ENCODE measurements at places on chromosomes 5 and 9.

- no peak for DNase-seq
Measured at GRCh38 chr5:172871536-172871935, 37.5 kb downstream of the ERGIC1 start.

DNA sequence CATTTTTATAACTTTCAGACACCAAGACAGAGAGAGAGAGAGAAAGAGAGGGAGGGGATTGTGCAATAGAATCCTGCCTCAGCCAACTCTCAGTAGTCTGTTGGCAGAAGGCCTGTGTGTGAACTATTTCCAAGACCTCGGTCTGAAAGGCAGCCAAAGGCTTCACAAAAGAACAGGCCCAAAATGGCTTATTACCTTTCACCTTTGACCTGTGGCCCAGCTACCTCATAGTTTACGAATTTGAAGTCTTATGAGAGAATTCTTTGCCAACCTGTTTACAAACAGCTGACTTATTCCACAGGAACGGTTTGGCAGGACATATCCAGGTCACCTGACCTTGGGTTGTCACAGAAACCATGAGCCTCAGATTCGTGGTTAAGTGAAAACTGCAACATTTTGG is 48.6 kb downstream of the NR2F1-AS1 start:
- DNase-seq = no peak

GRCh38 chr5:10536931-10537579 is 26.8 kb upstream of the ANKRD33B start:
- DNase-seq = peak; percentile 3

DNA sequence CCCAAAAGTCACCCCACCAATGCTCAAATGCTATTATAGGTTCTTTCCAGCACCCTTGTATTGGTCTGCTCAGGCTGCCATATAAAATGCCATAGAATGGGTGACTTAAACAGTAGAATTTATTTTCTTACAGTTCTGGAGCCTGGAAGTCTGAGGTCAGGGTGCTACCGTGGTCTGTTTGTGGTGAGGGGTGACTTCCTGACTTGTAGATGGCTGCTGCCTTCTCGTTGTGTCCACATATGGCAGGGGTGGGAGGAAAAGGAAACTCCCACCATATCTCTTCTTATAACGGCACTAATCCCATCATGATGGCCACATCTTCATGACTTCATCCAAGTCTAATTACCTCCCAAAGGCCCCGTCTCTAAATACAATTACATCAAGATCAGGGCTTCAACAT is 257.8 kb upstream of the TARS1 start:
- DNase-seq = no peak

- no peak for DNase-seq
Measured at GRCh38 chr9:115326461-115326860, 208.5 kb upstream of the TNC start.

DNA sequence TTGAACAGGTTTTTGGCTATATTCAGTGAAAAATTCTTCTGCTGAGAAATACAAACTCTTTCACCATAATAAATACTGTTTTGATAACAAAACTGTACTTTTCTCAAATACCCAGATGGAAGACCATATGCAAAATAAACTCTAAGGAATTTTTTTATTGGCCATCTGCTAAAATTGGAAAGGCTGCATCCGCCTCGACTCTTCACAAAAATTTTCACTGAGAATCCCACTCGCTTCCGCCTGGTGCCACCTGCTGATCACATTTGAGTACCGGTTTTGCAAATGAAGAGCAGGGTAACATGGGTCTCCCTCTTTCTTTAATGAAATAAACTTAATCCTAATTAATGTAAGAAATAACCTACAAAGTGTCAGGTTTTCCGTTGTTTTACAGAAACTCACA is 76.4 kb downstream of the TTLL11 start:
- no peak for DNase-seq

DNA sequence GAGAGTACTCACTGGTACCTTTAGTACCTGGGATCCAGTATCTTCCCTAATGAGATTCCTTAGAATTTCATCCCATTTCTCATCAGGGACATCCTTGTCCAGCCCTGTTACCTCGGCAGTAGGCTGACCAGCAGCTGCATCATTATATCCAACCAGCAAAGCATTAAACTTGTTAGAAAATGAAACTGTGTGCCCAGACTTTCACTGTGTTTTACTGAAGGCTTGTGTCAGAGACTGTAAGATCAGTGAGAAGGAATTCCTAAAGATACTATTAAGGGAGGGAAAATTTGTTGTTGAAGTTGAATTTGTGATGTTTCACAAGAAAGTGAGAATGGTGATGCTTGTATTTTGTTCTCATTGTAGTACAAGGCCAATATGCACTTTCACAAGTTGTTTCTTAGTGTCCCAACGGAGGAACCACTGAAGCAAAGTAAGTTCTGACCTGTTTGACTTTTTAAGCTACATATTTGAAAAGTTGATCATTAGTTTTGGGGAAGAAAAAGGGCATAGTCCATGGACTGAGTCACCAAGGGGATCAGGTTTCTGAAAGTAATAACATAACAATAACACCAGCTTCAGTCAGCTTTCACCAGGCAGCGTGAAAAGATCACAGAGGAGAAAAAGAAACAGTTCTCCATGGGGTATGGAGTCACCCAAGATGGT is 48.8 kb downstream of the GRAMD2B start:
- no peak for DNase-seq

GRCh38 chr9:15711531-15711930 is 158.7 kb downstream of the CCDC171 start:
- DNase-seq = no peak

DNA sequence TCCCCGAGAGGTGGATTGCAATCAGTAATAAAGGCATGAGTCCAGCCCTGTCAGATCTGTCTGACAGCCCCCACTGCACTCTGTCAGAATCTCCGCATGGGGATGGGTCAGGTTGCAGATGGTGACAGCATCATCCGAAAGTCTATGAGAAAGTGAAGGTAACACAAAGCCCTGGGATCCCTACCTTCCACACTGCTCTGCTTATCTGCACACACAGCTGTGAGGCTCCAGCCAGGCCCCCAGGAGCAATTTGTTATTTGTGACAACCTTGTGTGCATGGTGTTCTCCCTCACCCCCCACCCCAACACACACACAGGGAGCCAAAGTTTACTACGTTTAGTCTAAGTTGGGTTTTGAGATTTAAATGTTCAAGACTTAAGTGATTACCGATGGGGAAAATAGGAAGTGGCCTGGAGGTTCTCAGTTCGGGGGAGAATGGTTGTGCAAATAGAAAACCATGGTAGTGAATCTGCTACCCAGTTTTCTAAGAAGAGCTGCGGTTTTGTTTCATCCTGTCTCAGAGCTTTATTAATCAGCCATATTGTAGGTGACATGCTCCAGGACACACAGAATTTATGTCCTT is 92.7 kb downstream of the SV2C start:
- DNase-seq = peak; percentile 27

- DNase-seq = no peak
Measured at GRCh38 chr5:87551911-87552310, 139.2 kb upstream of the CCNH start.

DNA sequence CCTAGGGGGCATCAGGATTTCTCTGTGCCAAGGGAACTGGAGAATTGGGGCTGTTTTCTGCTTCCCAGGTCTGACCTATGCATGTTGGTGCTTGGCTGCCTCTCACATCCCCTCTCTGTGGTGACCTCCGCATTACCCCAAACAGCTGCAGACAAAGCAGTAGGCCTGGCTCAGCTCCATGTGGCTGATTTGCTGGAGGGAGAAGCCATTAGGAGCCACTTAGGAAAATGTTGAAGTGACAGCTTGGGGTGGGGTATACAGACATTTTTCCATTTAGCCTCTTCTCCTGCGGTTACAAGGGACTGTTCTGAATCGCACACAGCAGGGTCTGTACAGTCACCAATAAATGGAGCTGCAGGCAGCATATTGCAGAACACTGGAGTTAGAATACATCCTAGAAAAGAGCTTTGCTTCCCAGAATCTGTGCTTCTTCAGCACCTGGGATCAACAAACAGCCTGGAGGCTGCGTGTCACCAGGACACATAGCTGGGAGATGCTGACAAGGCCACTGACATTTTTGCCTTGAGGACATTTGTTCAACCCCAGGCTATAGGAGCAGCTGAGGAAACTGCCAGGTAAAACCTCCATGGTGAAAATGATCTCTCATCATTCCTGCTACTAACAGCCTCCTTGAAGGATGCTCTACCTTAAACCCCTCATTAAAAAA is 335.3 kb downstream of the DIRAS2 start:
- no peak for DNase-seq

- no peak for DNase-seq
Measured at GRCh38 chr5:140358738-140359310, 1.2 kb upstream of the SLC4A9 start.

- DNase-seq = no peak
Measured at GRCh38 chr5:850511-851006, at the start of gene ZDHHC11. ZDHHC11 (minus strand) TSS chr5:850986; CDS start chr5:850602, 384 bp downstream.

DNA sequence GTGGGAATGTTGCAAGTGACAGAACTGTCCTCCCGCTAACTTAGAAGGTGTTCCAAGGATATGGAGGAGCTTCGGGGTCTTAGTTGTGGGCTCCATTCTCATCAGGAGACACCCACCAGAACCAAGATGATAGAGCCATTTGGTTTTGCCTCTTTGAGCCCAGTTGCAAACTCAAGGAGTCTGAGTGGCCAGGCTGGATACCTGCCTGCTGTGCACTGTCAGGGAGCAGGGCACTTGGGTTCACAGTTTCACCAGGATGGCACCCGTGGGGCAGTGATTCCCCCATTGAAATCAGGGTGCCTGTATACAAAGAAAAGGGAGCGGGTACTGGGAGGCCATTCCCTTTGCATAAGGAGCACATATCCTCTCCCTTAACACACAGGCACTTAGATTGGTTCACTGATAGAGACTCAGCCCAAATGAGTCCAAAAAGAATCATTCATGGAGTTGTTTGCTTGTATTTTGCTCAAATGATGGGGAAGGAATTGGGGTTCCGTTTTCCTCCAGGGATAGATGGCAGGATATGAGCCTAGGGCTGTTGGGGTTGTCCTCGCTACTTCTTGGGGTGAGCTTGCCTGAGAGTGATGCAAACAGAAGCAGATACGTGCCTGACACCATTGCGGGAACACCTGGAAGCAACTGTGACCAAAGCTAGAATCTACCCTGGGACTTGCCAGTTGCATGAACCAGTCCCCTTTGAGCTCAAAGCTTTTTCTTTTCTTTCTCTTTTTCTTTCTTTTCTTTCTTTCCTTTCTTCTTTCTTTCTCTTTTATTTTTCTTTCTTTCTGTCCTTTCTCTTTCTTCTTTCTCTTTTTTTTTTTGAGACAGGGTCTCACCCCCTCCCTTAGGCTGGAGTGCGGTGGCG is 1.3 kb upstream of the PRR7 start:
- DNase-seq = peak; percentile 59

DNA sequence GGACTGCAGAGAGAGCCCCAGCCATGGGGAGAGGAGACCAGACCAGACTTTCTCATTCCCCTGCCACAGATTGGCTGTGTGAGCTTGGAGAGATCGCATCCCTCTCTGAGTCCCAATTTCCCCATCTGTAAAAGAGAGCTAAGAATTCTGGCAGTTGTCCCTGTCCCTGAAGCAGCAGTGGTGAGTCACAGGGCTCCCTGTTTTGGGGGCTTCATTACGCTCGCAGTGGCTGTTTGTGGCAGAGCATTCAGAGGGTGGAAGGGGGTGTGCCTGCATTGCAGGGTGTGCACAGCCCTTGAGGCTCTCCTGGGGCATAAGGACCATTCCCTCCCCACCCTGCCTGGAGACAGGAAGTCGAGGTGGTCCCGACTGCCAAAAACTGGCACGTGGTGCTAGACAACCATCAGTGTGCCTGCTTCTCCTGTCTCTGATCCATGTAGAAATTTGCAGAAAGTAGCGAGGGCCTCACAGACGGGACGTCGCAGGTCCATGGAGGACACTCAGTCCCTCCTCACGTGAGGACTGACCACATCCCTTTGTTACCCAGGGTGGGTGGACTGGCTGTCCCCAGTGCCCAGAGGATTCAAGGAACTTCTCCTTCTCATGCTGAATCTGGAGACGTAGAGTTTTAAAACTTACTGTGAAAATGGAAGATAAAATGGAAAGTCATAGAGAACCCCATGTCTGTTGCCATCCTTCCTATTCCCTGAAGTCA is 35.3 kb downstream of the HRH2 start:
- DNase-seq = no peak

DNA sequence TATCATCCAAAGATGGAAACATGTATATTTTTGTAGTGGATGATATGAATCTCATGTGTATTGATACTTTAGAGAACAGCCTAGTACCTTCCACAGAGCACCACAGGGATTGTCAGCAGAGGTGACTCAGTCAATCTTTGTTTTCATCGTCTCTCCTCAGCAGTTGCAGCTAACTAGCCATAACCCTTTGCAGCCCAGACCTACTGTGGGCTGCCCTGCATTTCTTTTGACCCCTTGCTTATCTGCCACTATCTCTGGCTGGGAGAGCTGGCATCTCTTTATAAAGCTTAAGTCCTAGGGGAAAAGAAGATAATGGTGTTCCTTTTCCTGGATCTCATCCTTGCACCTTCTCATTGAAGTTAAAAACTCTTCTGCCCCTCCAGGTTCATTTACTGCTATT is 28.7 kb downstream of the HMGCR start:
- DNase-seq = no peak

DNA sequence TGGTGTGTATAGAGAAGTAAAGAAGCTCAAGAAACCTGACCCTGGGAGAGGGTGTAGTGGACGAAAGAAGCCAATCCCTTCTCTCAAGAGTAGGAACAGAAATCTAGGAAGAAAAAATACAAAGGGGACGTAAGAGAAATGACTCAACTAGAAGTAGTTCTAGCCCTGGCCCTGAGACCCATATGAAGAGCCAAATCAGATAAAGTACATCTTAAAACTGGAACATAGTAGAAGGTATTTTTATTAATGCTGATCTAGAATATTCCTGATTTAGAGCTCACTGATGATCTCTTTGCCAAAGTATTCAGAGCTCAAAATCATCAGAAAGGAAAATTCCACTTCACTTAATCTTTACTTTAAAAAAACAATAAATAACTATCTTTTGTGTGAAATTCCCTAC is 184.8 kb downstream of the MLLT3 start:
- no peak for DNase-seq

GRCh38 chr9:131927091-131927490 is 152.6 kb downstream of the MED27 start:
- DNase-seq = no peak

DNA sequence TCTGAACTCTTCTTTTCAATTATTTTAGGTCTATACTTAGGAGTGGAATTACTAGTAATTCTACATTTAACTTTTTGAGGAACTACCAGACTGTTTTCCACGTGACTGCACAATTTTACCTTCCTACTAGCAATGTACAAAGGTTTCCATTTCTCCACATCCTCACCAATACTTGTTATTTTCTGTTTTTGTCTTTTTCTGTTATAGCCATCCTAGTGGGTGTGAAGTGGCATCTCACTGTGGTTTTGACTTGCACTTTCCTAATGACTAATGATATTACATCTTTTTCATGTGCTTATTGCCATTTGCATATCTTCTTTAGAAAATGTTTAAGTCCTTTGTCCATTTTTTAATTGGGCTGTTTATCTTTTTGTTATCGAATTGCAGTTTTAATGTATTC is 136.9 kb upstream of the EGFLAM start:
- DNase-seq = no peak

- DNase-seq = no peak
Measured at GRCh38 chr9:128152133-128153059, 3.1 kb downstream of the LCN2 start.

- DNase-seq = peak; percentile 31
Measured at GRCh38 chr9:113349445-113350094, at the start of gene BSPRY. BSPRY (plus strand) TSS chr9:113349541; CDS start chr9:113349580, 39 bp downstream.

- DNase-seq = no peak
Measured at GRCh38 chr5:143892271-143892670, 80.3 kb downstream of the HMHB1 start.

GRCh38 chr9:124268248-124268647 is 10.5 kb downstream of the NEK6 start:
- no peak for DNase-seq

- no peak for DNase-seq
Measured at GRCh38 chr5:141797425-141797824, 80.8 kb downstream of the PCDH1 start.

- DNase-seq = no peak
Measured at GRCh38 chr5:108101130-108101529, 280.8 kb downstream of the FBXL17 start.

Measured in CD4-positive, alpha-beta T cell treated with Interleukin-17A for 1 hour (primary cell).